NCI-H460 (cell line): ENCODE measurements at places on chromosomes 7 and 10.

DNA sequence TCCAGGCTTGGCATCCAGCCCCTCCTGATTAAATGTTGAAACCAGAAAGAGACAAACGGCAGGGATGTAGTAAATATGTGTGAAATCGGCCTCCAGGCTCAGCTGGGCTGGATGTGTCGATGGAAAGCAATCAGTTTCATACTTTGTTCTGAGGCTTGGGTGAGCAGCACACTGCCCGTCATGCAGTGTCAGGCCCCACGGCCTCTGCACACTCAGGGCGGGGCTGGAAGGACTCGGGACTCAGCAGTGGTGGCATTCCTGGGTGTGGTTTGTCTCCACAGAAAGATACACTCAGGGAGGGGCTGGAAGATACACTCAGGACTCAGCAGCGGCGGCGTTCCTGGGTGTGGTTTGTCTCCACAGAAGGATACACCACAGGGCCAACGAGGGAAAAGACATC is 22.0 kb downstream of the ADGRA1 start:
- DNase-seq = no peak

DNA sequence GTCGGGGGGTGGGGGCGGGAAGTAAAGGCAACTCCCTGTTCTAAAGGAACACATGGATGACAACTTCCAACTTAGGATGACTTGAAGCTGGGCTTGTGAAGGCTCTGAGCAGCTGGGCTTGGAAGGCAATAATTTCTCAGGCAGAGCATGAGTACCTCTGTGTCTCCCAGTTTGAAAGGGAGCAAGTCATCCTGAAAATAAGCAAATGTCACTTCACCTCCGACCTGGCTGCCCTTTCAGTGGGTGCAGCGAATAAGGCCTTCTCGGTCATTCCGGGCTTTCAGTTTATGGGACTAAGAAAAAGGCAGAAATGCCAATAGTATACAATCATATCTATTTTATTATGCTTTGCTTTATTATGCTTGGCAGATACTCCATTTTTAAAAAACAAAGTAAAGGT is 15.3 kb upstream of the ADAMTS14 start:
- no peak for DNase-seq

DNA sequence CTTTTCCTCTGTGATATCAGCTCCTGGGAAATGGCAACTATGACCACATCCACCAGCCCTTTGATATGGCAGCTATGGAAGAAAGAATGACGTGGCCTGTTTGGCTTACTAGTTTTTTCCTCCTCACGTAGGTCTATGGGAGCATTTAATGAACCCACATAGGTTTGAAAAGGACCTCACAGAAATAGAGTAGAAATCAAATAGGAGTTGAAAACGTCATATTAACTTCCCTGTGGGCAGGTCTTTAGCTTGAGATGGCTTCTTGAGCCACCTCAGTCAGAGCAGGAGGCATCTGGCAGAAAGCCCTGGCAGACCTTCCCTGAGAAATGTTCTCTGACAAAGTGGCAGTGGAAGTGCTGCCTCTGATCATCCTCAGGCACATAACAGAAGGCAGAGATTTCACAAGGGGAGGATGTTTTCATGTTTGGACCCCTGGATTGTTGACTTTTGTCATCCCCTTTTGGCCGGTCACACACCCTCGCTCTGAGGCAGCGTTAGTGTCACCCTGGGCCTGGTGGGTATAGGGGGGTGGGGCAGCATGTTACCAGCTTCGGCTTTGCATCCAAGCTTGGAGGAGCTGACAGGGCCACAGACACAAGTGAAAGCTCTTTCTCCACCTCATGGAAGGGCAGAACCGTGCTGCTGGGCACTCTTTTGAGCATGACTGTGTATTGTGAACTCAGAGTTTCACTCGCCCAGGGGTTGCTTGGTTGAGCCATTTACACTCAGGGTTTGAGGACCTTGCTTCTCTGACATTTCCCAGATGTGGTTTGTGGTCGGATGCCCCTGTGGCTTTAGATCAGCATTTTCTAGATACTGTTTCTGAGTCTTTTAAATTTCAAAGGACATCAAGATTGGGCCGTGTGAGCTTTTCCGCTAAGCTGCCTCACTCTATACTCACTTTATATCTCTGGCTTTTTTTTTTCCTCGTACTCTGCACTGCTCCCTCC is 184.2 kb downstream of the STK31 start:
- no peak for DNase-seq

DNA sequence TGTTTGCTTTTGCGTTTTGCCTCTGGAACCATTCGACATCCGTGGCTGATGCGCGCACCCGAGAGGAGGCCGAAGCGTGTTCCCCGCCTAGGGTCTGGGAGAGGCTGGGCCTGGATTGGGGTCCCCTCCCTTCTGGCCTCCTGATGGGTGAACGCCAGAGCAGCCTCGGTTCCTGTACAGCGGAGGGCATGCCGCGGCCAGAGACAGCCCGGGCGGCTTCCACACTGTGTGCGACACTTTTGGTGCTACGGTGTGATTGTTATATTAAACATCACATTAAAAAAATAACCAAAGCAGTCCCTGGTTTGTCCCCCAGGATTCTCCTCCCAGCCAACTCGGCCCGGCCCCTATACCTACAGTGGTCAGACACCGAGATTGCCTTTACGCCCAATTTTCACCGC is 3.7 kb upstream of the HOXA7 start:
- no peak for DNase-seq

- no peak for DNase-seq
These were observed 14.9 kb upstream of the LGI1 start for GRCh38 chr10:93742633-93743349.

- DNase-seq = no peak
These were observed 3.1 kb upstream of the ARID5B start for GRCh38 chr10:61898435-61898778.

DNA sequence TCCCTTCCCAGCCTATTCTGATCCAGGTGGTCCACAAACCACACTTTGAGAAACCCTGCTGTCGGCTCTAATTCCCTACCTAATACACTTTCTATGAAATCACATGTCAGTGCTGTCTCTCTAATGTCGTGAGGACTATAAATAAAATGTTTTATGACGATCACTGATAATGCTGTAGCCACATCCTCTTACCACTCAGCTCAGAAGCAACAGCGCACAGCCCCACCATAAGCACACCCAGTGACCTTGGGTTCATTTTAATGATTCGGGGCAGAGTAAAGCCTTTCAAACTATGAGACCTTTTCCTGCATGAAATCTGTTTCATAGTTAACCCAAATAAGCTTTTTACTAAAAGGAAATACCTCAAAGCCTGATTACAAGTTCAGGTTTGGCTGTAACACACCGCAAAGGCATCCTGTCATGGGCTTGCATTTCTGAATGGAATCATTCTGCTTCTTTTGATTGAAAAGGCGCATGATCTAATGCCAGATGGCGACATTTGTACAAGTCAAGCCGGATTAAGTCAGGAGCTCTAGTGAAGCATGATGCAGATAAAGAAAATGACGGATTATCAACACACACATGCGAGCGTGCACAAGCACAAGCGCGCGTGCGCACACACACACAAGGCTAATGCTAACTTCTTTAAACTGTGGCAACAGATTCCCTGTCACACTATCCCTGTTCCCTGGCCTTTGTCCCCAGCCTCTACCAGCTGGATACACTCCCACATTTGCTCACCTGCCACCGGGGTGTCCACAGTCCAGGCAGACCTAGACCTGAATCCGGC is 180.5 kb upstream of the PDE1C start:
- DNase-seq = no peak

- DNase-seq = no peak
These were observed 25.3 kb downstream of the WAC start for GRCh38 chr10:28558186-28558585.

- DNase-seq = no peak
These were observed 241.0 kb downstream of the WDR11 start for GRCh38 chr10:121091961-121092719.

DNA sequence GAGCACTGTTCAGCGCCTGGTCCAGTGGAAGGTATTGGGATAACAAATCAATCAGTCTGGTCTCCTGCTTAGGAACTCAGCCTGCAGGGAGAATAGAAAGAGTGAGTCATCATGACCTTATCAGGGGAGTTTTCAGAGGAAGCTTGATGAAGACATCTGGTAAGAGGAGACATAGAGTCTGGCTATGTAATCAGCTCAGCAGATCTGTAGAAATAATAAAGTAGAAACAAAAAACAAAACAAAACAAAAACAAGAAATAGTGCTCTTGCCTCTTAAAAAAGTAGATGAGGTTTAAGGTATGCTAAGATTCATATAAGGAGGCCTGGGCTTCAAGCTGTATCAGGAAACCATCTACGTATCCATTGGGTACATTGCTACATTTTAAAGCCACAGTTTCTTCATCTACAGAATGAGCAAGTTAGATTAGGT is 14.4 kb downstream of the TAS2R41 start:
- DNase-seq = no peak

DNA sequence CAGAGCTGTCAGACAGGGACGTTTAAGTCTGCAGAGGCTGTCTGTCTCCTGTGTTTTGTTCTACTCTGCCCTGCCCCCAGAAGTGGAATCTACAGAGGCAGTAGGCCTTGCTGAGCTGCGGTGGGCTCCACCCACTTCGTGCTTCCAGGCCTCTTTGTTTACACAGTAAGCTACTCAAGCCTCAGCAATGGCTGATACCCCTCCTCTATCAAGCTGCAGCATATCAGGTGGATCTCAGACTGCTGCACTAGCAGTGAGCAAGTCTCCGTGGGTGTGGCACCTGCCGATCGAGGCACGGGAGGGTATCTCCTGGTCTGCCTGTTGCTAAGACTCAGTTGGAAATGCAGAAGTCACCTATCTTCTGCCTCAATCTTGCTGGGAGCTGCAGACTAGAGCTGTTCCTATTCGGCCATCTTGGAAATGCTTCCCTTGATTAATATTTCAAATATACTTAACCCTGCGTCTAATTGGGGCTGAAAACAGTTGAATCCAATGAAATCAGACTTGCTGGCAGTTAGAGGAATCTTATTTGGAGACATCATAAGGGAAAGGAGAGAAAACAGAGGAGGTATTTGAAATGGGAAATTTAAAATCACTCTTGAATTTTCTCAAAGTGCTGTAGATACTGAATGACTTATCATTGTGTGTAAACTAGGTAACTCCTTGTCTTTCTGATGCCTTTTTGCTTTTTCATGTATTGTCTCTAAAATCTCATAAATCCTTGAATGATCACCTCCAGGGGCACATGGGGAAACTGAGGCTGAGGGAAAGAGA is 13.8 kb upstream of the CYP3A5 start:
- no peak for DNase-seq

DNA sequence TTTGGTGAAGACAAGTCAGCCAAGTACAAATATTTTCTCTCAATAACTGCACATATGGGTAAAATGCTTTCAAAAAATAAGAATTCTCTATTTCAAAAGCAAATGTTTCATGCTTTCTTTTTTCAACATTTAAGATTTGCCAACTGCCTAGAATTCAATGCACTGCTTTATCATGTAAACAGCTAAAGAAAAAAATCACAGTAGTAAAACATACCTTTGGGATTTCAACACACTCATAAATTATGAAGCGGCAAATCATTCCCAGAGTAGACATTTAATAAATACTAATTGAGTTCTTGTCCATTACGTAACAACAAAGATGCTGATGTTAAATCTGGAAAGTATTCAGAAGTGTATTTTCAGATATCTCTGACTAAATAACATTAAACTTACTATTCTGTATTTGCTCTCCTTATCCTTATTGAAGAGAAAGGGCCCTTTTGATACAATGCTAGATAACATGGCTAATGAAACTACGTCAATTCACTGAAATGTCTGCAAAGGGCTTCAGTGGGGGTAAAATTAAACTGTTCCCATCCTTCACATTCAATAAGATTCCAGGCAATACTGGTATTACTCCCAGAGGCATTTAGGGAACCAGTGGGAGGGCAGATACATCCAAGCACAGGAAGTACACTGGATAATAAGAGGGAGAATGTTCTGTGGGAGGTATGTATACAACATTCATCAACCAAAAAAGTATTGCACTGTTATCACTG is 13.9 kb downstream of the NAPEPLD start:
- no peak for DNase-seq

- DNase-seq = no peak
These were observed 100.8 kb downstream of the ARHGAP21 start for GRCh38 chr10:24622781-24623301.

GRCh38 chr7:154666768-154667167 is 336.2 kb downstream of the PAXIP1 start:
- DNase-seq = no peak

- no peak for DNase-seq
These were observed 250.0 kb upstream of the KLF6 start for GRCh38 chr10:4034907-4035598.

GRCh38 chr7:29771081-29771816 is 35.1 kb upstream of the WIPF3 start:
- no peak for DNase-seq

- peak; percentile 79 for DNase-seq
These were observed 20.0 kb upstream of the CRYGN start for GRCh38 chr7:151459726-151460473.

- no peak for DNase-seq
These were observed 392.9 kb downstream of the KCNMA1 start for GRCh38 chr10:77244746-77245145.

DNA sequence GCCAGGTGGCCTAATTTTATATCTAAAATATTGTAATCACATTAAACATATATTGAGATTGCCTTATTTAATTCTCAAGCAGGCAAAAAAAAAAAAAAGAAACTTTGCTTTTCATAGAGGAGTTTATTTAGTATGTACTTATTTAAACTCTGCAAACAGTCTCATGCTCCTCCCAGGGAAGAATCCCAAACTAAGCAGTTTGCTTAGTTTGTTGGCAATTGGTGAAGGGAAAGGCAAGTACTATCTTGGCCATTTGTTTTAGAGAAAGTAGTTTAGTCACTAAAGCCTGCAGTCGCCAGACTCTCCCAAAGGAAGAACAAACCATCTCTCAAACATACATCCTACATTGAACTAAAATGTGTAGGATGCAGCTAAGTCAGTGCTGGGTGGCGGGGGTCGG is 226.8 kb downstream of the CDC14C start:
- DNase-seq = no peak

- no peak for DNase-seq
These were observed 18.4 kb upstream of the KLF6 start for GRCh38 chr10:3803295-3803926.

DNA sequence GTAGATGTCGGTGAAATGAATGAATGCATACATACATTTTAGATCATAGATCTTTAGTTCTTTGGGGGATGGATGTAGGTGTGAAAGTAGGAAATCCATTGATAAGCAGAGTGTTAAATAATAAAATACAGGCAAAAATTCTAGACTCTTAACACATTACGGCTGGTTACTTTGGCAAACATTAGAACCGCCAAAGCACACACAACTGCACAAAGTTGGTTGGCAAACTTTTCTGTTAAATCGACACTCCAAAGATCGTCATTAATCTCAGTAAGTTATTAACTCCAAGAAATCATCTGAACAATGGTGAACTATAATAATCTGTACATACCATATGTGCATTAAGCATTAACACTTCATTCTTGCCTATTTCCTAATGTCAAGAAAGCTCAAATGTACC is 231.2 kb downstream of the PLXNA4 start:
- DNase-seq = no peak
